ENCODE measurements at places on chromosomes 5 and 9. TPM values are rescaled to one million over a fixed set of nuclear protein-coding genes. Genes with fewer than 3 reads are reported as not detected.
A peak's percentile ranks its signal among the peaks of the same experiment; 100 is the strongest.

- H3K36me3 ChIP-seq: no peaks in the 10 kb centered on the region
- H3K4me3 ChIP-seq: no peak overlapping the region
Observed at GRCh38 chr9:121929893-121930875, 162.9 kb downstream of the TTLL11 start.

- H3K4me1 ChIP-seq: peaks cover 12% of the 10 kb centered on the region
- DNase-seq: peak; percentile 69
- H3K36me3 ChIP-seq: no peaks in the 10 kb centered on the region
- peak overlapping the region; percentile 81 for H3K27ac ChIP-seq
Observed at GRCh38 chr5:141835928-141836670, 42.1 kb downstream of the PCDH1 start.

- DNase-seq: no peak
- no peaks in the 10 kb centered on the region for H3K4me1 ChIP-seq
- H3K36me3 ChIP-seq: no peaks in the 10 kb centered on the region
Observed at GRCh38 chr5:128869970-128870369, 95.3 kb upstream of the SLC27A6 start.

DNA sequence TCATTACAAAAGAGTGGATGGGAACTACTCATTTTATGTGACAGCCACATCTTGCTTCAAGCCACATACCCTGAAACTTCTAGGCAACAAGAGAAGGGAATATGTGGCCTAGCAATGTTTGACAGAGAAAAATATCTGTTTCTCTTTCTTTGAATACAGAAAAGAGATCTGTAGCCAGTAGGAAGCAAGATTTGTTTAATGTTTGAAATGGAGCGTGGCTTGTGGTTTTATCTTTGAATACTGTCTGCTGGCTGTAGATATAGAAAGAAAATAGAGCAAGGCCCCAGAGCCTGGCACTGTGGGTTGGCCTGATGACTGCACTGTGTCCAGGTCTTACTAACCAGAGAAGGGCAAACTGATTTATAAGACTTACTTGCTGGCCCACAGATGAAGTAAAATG, 133.8 kb downstream of the ARHGEF28 start:
- DNase-seq: no peak
- no peak overlapping the region for H3K4me3 ChIP-seq
- no peaks in the 10 kb centered on the region for H3K4me1 ChIP-seq
- no peaks in the 10 kb centered on the region for H3K27me3 ChIP-seq
- no peak overlapping the region for H3K27ac ChIP-seq
- H3K36me3 ChIP-seq: no peaks in the 10 kb centered on the region

DNA sequence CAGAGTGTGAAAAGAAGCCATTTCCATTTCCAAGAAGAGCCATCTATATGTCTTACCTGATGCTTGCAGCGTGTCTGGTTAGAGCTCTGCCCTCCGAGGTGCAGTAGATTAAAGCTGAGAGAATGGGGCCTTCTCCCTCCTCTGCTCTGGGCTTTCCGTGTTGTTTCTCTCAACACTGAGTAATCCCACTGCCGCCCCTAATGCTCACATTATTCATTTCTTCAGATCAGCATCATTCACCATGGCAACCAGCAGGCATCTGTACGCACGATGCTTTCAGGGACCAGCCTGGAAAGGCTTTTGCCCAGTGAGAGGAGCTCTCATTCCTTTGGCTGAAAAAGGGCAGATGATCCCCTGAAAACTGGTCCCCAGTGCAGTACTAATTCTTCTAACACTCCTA, 79.6 kb downstream of the CYFIP2 start:
- no peaks in the 10 kb centered on the region for H3K27me3 ChIP-seq
- no peak overlapping the region for H3K4me3 ChIP-seq
- no peak for DNase-seq
- H3K36me3 ChIP-seq: peaks cover 18% of the 10 kb centered on the region
- no peak overlapping the region for H3K27ac ChIP-seq

- DNase-seq: no peak
- H3K4me3 ChIP-seq: no peak overlapping the region
- H3K4me1 ChIP-seq: no peaks in the 10 kb centered on the region
- H3K36me3 ChIP-seq: no peaks in the 10 kb centered on the region
- no peak overlapping the region for H3K27ac ChIP-seq
Observed at GRCh38 chr5:51185850-51186329, 197.4 kb upstream of the ISL1 start.

DNA sequence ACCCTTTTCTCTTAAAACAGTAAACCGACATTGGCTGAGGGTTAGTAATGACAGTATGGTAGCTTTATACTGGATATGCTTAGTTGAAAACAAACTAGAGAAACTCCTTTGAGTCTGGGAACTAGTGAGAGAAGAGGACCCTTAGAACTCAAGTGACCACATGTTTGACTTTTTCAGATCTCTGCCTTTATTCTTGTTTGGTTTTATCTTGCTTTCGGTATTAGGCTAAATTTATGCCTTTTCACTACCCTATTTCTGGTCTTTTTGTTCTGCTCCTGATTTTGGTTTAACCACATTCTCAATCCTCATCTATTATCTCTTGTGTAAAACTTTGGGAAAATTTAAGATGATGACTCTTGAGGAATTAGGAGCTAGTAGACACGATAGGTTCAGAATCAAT, 11.0 kb downstream of the SNAPC3 start:
- H3K27me3 ChIP-seq: no peaks in the 10 kb centered on the region
- no peak for DNase-seq
- peaks cover 56% of the 10 kb centered on the region for H3K36me3 ChIP-seq
- H3K4me1 ChIP-seq: peaks cover 36% of the 10 kb centered on the region

DNA sequence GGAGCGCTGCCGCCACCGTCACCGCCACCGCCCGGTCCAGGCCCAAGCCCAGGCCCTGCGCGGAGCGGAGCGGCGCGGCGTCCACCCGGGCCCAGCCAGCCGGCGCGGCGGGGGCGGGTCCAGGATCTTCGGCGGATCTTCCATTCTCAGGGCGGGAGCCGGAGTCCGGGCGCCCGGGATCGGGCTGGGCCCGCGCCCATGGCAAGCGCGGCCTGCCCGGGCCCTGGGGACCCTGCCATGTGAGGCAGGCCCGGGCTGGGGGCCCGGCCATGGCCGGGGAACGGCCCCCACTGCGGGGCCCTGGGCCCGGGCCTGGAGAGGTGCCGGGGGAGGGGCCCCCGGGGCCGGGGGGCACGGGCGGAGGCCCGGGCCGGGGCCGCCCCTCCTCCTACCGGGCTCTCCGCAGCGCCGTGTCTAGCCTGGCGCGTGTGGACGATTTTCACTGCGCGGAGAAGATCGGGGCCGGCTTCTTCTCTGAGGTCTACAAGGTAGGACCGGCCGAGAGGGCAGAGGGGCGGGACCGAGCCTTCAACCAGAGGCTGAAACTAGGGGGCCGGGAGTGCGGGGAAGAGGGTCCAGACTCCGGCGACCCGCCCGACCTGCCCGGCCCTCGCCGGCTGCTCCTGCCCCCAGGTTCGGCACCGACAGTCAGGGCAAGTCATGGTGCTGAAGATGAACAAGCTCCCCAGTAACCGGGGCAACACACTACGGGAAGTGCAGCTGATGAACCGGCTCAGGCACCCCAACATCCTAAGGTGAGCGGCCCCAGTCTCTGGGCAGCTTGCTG, 482 bp downstream of the TESK1 start:
- H3K36me3 ChIP-seq: peaks cover 22% of the 10 kb centered on the region
- peak; percentile 26 for DNase-seq
- H3K27me3 ChIP-seq: no peaks in the 10 kb centered on the region

GRCh38 chr9:14231196-14231990, 82.5 kb downstream of the NFIB start:
- H3K27ac ChIP-seq: no peak overlapping the region
- no peaks in the 10 kb centered on the region for H3K4me1 ChIP-seq
- no peak for DNase-seq
- H3K4me3 ChIP-seq: no peak overlapping the region
- no peaks in the 10 kb centered on the region for H3K27me3 ChIP-seq

GRCh38 chr5:158820891-158821290, 278.8 kb downstream of the EBF1 start:
- no peak overlapping the region for H3K27ac ChIP-seq
- H3K36me3 ChIP-seq: no peaks in the 10 kb centered on the region
- no peak overlapping the region for H3K4me3 ChIP-seq
- peaks cover 9% of the 10 kb centered on the region for H3K4me1 ChIP-seq
- H3K27me3 ChIP-seq: no peaks in the 10 kb centered on the region
- DNase-seq: no peak

DNA sequence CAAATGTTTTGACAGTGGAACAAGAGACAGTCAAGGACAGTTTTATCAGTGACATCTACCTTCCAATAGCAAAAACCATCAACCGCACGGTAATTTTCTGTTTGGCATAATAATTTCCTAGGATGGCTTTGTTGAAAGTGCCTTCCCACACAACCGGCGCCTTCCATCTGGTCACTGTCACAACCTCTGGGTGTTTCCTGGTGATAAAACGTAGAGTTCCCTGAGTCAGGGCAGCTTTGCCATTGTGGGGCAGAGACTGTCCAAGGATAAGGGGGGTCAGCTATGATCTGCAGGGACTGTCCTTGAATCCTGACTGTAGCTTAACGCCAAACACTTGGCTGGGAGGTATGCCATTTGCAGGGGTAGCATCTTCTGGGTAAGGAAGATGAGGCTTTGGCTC, 47.6 kb downstream of the GGTA1 start:
- H3K4me3 ChIP-seq: no peak overlapping the region
- H3K27ac ChIP-seq: no peak overlapping the region
- H3K36me3 ChIP-seq: no peaks in the 10 kb centered on the region
- no peak for DNase-seq
- no peaks in the 10 kb centered on the region for H3K27me3 ChIP-seq
- H3K4me1 ChIP-seq: peaks cover 60% of the 10 kb centered on the region

- no peaks in the 10 kb centered on the region for H3K36me3 ChIP-seq
- H3K27ac ChIP-seq: no peak overlapping the region
- H3K27me3 ChIP-seq: no peaks in the 10 kb centered on the region
- no peaks in the 10 kb centered on the region for H3K4me1 ChIP-seq
- DNase-seq: no peak
Observed at GRCh38 chr9:103301051-103301450, 305.9 kb downstream of the CYLC2 start.

DNA sequence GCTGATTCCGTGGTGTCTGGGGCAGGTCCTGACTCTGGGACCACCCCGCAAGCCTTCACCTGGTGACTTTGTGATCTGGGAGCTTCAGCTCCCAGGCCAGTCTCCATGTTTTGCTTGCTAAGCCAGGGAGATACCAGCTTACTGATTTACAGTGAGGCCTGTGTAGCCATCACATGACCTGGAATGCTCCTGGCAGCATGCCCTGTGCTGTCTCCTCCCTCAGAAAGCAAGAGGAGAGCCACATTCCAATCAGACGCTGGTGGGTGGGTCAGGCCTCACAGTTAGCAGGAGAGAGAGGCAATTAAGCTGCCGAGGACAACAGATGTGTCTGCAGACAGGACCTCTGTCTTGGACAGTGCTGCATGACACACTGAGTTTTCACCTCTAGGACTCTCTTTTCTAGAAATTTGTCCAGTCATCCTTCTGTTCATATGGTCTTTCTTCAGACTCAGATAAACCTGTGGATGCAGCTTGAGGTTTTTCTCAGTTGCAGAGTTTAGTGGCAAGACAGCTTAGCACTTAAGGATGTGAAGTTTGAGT, 24.4 kb upstream of the GRPEL2 start:
- H3K27me3 ChIP-seq: no peaks in the 10 kb centered on the region
- peaks cover 3% of the 10 kb centered on the region for H3K4me1 ChIP-seq
- H3K27ac ChIP-seq: peak overlapping the region; percentile 49
- no peak overlapping the region for H3K4me3 ChIP-seq

DNA sequence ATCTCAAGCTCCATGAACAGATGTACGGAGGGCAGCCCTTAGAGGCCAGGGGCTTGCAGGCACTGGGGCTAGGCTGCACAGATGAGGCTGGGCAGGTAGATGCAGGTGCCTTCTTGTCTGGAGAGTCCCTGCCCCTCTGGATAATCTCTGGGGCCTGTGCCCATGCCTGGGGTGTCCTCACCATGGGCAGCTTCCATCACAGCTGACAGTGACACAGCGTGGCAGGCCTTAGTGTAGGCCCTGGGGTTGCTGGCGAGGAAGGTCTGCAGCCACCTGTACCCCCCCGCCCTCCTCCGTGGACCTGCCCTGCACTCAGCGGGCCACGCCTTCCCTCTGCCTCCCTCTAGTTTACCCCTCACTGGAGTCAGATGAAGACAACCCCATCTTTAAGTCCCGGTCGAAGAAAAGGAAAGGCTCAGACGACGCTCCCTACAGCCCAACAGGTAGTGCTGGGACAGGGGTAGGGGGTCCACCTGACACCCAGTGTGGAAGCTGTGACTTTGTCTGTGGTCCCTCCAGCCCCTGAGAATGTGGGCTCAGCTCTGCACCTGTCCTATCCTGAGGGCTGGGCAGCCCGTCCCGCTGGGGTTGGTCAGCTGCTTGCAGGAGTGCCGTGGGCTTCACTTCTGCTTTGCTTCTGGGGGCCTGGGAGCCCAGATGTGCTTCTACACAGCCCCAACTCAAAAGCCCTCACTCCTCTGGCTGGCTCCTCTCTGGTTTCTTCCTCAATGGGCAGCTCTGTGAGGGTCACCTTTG, 98.4 kb downstream of the PHF2 start:
- no peaks in the 10 kb centered on the region for H3K4me1 ChIP-seq
- H3K36me3 ChIP-seq: no peaks in the 10 kb centered on the region
- H3K27ac ChIP-seq: no peak overlapping the region
- DNase-seq: peak; percentile 2
- no peaks in the 10 kb centered on the region for H3K27me3 ChIP-seq
- no peak overlapping the region for H3K4me3 ChIP-seq

- peak overlapping the region; percentile 76 for H3K27ac ChIP-seq
- DNase-seq: peak; percentile 20
- no peaks in the 10 kb centered on the region for H3K27me3 ChIP-seq
- no peak overlapping the region for H3K4me3 ChIP-seq
Observed at GRCh38 chr9:107740088-107740980, 250.8 kb upstream of the KLF4 start.

GRCh38 chr5:103624675-103625074, 62.1 kb upstream of the NUDT12 start:
- H3K27me3 ChIP-seq: no peaks in the 10 kb centered on the region
- no peaks in the 10 kb centered on the region for H3K36me3 ChIP-seq
- no peaks in the 10 kb centered on the region for H3K4me1 ChIP-seq
- no peak for DNase-seq

The C5 gene
- 0.35 TPM for total RNA-seq

The LRRTM2 gene
- 0.23 TPM for total RNA-seq

The DDX4 gene
- total RNA-seq: not detected

The SAXO1 gene
- not detected for total RNA-seq

The ACER2 gene
- total RNA-seq: 4.1 TPM

The GABRA6 gene
- total RNA-seq: not detected

The PRELID2 gene
- total RNA-seq: 10.2 TPM

The SVEP1 gene
- total RNA-seq: 8.6 TPM

The HTR4 gene
- total RNA-seq: 0.40 TPM

The PCDHAC1 gene
- not detected for total RNA-seq
